ENCODE measurements at places on chromosomes 7 and 10. TPM values are rescaled to one million over a fixed set of nuclear protein-coding genes. Genes with fewer than 3 reads are reported as not detected.
A peak's percentile ranks its signal among the peaks of the same experiment; 100 is the strongest.

DNA sequence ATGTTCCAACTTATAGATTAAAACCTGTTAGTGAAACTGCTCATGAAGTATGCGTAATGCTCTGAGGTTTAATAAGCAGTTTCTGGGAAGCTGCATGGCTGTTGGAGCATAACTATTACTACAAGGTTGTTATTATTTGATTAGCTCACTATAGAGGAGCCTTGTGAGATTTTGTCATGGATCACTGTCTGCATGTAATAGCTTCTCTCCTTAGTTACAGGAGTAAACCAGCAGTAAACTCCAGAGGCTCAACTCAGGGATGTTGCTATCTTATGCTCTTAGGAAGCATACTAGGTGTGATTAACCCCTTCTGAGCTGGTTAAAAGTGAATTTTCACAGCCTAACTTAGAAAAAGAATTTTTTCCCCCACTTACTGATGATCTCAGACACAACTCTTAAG lies 63.6 kb upstream of the IFRD1 start:
- no peak for DNase-seq

- no peak for DNase-seq
Measured at GRCh38 chr7:24566274-24566673, 7.0 kb upstream of the PALS2 start.

GRCh38 chr10:117137031-117137910 lies 799 bp downstream of the VAX1 start:
- DNase-seq, result no peak

DNA sequence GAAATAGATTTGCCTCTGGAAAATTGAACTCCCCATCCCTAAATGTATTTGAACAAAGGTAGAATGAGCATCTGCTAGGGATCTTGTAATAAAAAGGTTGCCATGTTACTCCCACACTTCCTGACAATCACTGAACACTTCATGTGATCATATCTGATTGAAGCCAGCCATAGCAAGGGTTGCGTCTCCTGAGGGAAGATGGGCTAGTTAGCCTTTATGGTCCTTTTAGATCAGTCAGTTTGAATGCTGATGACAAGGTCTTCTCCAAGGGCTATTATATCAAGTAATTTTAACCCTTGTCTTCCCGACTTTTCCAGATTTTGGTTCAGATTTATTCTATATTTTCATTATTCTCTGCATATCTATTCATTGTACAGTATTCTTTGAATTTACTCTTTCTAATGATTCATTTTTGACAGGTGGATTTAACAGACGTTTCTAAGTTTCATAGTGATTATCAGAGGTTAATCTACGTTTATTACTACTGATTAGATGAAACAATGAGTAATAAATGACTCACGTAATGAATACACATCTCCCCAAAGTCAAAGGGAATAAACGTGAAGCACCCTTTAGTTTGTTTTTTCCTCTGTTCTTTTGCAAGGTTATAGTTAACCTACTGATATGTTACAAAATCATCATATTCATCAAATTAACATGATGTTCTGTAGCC lies 28.1 kb downstream of the CSGALNACT2 start:
- no peak for DNase-seq

GRCh38 chr7:14786314-14786895 lies 116.1 kb downstream of the DGKB start:
- no peak for DNase-seq

- DNase-seq, result no peak
Measured at GRCh38 chr7:100639995-100640516, 1.3 kb downstream of the TFR2 start.

GRCh38 chr10:72782649-72783330 lies 90.8 kb downstream of the MCU start:
- DNase-seq, result no peak

- DNase-seq, result no peak
Measured at GRCh38 chr7:71972534-71972933, 439.6 kb downstream of the CALN1 start.

GRCh38 chr7:128167042-128167701 lies 73.9 kb upstream of the LEP start:
- DNase-seq, result peak; percentile 57

DNA sequence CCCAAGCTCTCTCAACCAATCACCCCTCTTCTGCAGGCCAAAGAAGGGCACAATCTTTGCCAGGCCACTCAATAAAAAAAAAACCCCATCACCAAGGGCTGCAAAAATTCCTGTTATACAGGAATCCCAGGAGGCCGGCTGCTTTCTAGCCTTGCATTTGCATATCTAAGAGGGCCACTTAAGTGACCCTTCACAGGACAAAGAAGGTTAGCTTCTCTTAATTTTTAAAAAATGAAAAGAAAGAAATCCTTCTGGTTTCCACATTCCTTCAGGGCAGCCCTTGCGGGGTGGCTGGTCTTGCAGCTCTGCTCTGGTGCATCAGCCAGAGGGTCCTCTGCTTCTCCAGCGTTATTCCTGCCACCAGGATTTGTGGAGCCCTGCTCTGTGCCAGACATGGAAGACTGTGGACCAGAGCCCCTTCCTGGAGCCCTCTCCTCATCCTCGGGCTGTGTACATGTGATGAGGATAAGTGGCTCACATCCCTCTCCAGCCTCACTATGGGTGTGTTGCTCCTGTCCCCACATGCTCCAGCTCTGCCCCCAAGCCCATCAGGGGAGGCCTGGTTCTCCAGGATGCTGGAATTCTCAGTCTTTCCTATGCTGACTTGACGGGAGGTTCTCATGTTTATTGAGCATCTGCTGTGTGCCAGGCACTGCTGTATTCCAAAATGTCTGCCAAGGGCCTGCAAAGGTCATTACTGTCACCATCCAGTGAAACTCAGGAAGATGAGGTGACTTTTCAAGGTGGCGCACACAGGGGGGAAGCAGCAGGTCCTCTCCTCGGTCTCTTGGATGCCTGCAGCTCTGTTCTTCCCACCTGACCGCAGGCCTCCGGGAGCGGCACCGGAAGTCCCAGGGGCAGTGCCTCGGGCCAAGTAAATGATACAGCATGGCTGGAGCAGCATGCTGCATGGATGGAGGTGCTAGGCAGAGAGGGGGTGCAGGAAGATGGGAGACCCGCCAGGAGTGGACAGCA lies 67.7 kb downstream of the ARHGAP22 start:
- DNase-seq, result no peak

DNA sequence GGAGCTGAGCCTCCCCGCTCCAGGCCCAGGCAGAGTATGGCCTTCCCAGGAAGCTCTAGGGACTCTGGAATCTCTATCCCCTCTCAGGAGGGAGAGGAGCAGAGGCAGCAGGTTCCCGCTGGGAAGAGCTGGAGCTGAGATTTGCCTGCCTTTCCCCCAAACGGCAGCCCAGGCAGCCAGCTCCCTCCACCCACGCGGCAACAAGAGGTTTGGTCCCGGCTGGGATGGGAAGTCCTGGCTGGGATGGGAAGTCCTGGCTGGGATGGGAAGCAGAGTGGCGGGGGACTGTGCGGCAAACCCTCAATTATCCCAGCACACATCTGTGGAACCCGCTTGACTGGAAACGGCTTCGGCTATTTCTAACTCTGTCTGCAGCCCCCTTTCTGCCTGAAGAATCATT lies 223.0 kb downstream of the ELFN1 start:
- DNase-seq, result no peak

DNA sequence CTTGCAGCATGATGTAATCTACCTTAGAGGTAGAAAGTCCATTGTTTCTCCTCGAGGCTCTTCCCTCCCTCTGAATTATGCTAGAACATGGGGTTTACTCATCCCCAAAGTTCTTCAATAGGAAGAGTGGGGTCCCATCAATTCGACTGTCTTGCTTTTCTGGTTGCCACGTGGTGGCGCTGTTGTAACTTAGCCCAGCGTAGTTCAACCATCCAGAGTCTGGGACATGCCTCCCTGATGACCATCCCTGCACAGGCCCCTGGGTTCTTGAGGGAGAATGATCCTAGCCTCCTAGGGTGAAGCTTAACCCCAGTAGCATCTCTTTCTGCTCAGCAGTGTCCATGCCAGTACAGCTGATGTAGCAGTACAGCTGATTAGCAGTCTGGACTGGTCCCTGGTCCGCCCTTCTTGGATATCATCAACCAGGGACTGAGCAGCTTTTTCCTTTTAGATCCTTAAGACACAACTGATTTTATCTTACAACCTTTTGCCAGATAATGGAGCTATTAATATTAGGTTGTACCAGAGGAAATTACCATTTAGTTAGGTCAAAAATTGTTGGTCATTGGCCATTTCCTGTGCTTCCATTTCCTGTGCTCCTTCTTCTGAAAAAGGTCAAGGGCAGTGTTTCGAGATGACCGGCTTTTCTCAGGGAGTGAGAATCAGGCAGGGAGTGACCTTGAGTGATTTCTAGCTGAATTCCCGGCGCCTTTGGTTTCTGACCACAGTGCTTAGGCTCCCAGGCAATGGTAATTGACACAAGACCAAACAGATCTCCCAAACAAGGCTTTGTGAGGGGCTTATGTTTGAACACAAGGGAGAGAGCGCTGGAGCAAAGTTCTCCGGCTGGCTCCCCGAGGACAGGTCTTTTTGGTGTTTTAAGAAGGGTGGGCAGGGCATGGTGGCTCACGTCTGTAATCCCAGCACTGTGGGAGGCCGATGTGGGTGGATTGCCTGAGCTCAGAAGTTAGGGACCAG lies 65.4 kb downstream of the TACC2 start:
- DNase-seq, result no peak

DNA sequence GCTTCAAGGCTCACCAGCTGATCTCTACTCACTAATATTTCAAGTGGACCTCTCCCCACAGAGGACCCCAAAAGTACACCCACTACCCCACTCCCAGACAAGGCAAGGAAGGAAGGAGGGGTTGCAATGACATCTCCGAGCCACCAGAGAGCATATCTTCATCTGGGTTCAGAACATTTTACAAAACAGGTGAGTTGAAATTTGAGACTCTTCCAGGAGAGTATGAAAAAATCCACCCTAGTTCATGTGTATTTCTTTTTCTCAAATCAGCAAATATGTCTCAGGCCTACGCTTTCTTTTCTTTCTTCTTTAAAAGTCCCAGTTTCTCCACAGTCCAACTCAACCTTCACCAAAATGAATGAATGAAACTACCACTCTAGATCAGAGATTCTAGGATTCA lies 61.9 kb downstream of the SGMS1 start:
- DNase-seq, result no peak

GRCh38 chr7:30238721-30239441 lies 45.5 kb upstream of the ZNRF2 start:
- DNase-seq, result no peak

DNA sequence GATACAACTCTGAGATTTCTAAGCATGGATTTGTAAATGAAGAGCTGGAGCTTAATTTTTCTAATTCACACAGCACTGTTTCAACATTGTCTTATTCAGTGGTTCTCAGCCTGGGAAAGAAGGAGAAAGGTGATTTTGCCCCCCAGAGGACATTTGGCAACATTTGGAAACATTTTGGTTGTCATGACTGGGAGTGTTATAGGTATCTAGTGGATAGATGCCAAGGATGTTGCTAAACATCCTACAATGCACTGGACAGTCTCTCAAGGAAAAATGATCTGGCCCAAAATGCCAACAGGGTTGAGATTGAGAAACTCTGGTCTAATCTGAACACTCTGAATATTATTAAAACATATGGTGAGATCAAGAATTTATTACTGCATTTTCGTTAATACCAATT lies 3.8 kb upstream of the CAV2 start:
- no peak for DNase-seq

DNA sequence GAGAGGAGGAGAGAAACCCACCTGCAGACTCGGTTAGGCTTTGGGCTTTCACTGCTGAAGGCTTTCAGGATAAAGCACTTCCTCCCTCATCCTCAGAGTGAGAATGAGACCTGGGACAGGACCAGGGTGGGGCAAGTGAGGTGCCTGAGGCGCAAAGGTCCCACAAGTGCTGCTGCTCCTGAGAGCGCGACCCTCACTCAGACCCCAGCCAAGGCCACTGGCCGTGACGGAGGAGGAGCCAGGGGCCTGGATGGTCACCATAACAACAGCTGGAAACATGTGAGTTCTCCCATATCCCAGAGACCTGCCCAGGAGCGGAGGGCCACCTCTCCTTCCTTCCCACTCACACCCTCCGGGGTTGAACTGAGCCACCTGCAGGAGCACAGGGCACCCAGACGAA lies 46.9 kb upstream of the MKRN1 start:
- DNase-seq, result no peak

DNA sequence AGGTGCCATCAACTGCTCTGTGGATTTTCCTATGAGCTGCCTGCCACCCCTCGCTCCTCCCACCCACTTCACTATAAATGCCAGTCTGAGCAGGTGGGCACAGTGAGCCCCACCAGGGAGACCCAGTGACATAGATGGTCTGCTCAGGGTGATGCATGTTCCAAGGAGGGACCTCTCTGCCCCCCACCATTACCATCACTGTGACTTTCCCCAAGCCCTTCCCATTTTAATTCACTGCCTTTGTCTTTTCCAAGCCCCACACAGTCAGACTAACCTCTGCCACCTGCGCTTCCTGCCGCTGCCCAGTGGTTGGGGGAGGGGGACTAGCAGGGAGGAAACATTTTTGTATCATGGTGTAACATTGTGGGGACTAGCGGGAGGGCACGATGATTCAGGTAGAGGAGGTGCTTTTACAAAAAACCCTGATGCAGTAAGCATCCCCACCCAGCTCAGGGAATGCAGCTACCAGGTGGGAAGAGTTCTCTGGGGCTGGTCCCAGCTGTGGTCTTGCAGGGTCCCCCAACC lies 24.6 kb downstream of the PRSS2 start:
- DNase-seq, result no peak

DNA sequence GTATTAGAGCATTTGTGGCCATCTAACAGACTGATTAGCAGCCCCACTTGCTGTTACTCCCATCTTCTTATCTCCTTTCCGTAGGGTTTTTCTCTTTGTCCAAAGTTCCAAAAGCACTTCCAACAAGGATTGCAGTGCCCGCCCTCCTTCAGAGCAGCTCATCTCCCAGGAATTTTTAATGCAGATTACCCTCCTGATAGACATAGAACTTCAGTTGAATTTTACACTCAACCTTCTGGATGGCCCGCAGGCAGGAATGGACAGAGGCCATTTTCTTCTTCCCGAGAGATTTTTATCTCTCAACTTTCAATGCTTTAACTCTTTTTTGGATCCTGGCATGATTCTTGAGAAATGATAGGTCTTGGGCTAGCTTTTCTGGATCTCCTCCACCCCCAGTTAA lies 23.3 kb downstream of the PRKG1 start:
- no peak for DNase-seq

DNA sequence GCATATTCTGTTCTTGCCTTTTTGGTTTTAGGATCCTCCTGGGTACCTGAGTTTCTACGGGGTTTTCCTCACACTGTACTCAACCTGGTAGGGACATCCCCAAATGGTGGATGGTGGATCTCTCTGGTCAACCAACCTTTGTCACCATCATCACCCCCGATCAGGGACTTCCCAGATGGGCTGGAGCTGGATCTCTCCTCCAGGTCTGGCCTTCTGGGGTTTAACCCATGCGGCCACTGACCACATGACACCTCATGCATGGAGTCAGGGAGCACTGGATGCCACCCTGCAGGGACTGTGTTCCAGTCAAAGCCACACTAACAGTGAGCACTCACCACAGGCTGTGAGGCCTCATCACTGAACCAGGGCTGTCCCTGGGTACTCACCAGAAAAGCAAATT lies 80.0 kb downstream of the CELF2 start:
- no peak for DNase-seq

The SUGCT gene
- 11.2 TPM for polyA plus RNA-seq

The SORCS1 gene
- polyA plus RNA-seq, result 17.3 TPM

The GBX1 gene
- polyA plus RNA-seq, result 0.14 TPM

The CDNF gene
- polyA plus RNA-seq, result 2.8 TPM

The C10orf105 gene
- 0.06 TPM for polyA plus RNA-seq

The MSMB gene
- not detected for polyA plus RNA-seq

The SLC35G1 gene
- polyA plus RNA-seq, result 7.3 TPM

The JCAD gene
- 29.8 TPM for polyA plus RNA-seq

The LRRC72 gene
- not detected for polyA plus RNA-seq
